GM19239 (cell line): ENCODE measurements at places on chromosomes 5 and 9.

GRCh38 chr5:112087222-112087621, 330.2 kb upstream of the NREP start:
- DNase-seq: no peak

- DNase-seq: no peak
Measured at GRCh38 chr9:95102001-95102433, 215.5 kb downstream of the FANCC start.

DNA sequence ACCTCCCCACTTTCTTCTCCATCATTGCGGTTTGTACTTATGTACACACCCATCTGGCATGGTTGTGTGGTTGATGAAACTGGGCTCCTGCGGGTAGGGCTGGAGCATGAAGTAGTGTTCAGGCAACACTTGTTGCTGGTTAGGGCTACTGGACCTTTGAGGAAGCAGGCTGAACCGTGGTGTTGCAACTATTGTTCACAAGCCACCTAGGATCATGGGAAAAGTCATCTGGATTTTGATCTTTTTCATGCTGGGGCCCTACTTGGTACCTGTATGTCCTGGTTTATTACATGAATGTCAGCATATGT, 40.1 kb upstream of the TIFAB start:
- DNase-seq: no peak

DNA sequence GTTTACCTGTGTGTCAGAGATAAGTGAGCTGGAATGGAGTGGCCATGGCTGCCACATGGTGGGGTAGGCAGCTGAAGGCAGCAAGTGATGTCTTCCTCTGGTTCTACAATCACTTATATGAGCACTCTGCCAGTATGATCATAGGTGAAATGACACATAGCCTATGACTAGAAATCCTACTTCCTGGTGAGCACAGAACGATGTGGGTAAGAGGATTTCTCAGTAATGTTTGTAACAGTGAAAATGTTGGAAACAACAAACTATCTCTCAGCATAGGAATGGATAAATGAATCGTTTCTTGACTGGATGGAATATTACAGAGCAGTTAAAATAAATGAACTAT, 187.0 kb upstream of the S1PR3 start:
- DNase-seq: no peak

GRCh38 chr5:107633171-107633901, 37.4 kb downstream of the EFNA5 start:
- DNase-seq: no peak

DNA sequence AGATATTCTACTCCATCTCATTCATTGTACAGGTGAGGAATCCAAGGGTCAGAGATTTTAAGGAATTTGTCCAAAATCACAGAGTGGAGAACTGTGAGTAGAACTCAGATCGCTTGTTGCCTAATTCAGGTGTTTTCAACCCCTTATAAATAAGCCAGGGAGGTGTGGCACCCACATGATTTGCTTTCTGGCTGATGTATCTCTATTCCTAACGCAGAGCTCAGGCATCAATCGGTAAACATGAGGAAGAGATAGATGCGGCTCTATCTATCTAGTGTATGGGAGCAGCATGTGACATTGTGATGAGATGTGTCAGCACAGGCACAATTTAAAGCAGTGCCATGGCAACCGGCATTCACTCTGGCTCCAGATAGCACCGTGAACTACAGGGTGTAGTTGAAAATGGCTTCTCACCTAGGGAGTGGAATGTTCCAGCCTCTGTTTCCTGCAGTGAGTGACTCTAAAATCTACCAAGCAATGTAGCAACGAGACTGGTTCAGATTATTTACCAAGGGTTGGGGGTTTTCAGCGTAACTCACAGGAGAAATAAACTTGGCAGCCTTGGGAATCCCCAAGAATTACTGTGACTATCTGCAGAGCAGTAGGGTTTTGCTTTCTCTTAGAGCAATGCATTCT, 53.4 kb upstream of the SUB1 start:
- DNase-seq: no peak

DNA sequence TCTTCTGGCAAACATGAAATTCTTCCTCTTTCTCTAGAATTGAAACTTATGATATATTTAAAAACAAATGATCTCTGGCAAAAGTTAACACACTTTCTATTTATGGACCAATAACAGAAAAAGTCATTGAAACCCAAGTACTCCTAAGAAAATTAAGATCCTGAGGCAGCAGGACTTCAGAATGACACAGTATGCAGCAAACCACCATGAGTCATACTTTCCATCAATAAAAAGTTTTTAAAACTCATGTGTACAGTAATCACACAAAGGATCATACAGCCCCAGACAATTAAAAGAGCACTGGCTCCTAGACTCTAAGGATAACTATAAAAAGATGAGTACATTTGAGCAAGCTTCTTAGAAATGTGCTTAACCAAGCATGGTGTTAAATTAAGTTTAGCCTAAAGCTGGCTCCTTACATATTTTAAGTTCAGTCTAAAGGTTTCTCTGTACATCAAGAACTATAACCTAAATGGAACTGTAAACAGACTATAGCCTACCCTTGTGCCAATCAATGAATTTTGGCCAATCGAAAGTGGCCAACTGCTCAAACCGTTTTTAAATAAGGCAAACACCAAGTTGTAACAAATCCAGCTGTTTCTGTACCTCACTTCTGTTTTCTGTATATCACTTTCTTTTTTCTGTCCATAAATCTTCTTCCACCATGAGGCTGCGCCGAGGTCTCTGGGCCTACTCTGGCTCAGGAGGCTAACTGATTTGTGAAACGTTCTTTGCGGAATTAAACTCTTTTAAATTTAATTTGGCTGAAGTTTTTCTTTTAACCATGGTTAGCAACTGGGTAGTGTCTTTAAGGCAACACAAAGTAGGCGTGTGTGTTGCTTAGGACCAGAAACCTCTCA, 232.1 kb upstream of the PIK3R1 start:
- DNase-seq: no peak

- no peak for DNase-seq
Measured at GRCh38 chr5:148858106-148858505, 31.7 kb downstream of the ADRB2 start.

- no peak for DNase-seq
Measured at GRCh38 chr9:72704688-72705375, 183.4 kb downstream of the TMC1 start.

GRCh38 chr5:32190095-32190494, 16.0 kb upstream of the GOLPH3 start:
- no peak for DNase-seq

- DNase-seq: no peak
Measured at GRCh38 chr5:80070338-80071056, 35.3 kb downstream of the THBS4 start.

GRCh38 chr9:70352802-70353201, 61.7 kb downstream of the KLF9 start:
- DNase-seq: no peak

GRCh38 chr9:127004946-127005769, 90.6 kb downstream of the RALGPS1 start:
- DNase-seq: peak; percentile 74

DNA sequence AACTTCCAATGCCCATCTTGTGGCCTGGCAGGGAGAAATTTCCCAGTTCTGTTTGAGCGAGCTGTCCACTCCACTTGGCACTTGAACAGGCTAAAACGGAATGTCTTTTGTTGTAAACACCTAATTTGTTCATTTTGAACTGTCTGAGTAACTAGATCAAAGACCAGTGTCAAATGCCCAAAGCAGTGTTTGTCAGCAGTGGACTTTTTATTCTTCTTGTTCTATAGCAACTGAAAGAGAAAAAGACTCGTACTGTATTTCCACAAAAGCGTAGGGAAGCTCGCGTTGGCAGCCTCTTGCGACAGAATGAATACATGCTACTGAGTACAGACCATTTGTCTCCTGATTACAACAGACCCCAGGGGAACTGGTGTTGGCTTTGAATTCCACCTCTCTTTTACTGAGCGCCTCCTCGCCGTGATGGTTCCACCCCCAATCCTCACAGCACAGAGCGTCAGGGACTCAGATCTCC, 601.8 kb upstream of the ZNF608 start:
- no peak for DNase-seq

DNA sequence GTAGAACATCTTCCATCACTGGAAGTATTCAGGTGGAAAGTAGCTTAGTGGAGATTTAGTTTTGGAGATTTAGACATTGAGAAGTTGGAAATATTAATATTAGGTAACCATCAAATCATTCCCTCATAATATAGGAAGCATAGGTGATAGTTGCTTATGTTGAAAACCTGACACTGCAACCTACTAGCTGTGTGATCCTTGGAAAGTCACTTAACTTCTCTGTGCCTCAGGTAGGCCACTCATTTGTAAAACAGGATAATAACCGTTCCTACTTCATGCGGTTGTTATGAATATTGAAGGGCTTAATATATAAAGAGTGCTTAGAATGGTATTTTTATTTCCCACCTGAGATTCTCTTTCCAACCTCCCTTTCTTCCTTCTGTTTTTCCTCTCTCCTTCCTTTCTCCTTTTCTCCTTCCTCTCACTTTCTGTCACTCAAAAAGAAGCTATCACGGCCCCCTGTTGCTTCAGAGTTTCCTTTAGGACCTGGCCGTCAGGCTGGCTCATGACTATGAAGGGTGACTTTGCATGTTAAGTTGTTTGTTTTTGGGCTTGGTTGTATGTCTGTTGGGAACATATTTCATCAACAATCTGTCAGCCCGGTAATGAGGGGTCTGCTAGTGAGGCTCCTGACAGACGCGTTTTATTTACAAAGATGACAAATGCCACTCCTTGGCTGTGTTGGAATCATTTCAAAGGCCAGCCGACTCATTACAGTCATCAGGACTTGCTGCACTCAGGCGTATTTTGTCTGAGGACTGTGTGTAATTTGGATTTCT, 31.0 kb downstream of the DOCK2 start:
- DNase-seq: no peak

DNA sequence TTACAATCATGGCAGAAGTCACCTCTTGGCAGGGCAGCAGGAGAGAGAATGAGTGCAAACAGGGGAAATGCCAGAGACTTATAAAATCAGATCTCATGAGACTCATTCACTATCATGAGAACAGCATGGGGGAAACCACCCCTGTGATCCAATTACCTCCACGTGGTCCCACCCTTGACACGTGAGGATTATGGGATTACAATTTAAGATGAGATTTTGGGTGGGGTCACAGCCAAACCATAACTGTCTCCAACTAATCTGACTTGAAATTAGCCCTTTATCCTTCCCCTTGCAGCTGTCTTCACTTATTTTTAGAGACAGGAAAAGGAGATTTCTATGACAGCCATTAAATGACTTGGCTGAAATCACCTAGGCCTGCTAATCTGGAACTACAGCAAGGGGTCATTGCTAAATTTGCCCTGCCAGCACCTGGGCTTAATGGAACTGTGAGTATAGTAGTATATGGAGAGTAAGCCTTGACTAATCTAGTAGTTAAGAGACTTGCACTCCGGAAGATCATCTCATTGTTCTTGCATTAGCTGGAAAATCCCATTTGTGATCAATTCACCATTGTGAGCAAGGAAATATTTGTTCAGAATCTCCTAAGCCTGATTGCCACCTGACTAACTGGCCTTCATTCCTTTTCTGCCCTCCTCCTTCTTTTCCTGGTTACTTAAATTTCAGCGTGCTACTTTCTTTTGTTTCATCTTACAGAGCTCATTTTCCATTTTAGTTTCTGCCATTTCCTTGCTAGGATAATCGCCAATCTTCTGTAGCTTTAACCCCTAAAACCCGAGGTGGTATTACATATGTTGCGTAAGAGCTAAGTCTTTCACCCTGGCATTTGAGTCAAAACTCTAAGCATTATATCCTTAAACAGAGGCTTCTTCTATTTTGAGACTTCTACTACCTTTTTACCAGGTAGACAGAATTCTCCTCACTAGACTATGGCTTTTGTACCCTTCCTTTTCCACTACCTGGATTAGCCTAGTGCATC, 65.3 kb upstream of the RUSC2 start:
- DNase-seq: no peak

DNA sequence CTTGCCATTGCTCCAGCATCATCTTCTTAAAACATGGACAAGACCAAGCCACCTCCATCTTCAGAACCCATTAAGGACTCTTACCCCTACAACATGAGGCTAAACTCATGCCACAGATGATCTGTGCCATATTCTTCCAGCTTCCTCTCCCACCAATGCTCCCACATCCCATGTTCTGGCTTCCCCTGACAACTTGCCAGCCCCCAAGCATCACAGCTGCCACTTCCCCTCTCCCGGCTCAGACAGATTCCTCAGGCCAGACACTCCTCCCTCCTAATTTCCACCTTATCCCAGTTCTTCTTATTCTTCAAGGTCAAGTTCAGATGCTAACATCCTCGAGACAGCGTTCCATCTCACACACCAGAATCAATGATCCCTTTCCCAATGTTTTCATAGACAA, 57.8 kb downstream of the ANKH start:
- no peak for DNase-seq
